Stimulated activated CD8-positive, alpha-beta memory T cell treated with anti-CD3 and anti-CD28 coated beads, Interleukin-7, amount 100 ng/mL, for 48 hours (primary cell): ENCODE measurements at places on chromosomes 7 and 10.
A peak's percentile ranks its signal among the peaks of the same experiment; 100 is the strongest.

- peak; percentile 25 for DNase-seq
Observed at GRCh38 chr10:79025199-79025832, 43.5 kb upstream of the ZMIZ1 start.

- no peak for DNase-seq
Observed at GRCh38 chr10:113528876-113529275, 24.0 kb upstream of the HABP2 start.

DNA sequence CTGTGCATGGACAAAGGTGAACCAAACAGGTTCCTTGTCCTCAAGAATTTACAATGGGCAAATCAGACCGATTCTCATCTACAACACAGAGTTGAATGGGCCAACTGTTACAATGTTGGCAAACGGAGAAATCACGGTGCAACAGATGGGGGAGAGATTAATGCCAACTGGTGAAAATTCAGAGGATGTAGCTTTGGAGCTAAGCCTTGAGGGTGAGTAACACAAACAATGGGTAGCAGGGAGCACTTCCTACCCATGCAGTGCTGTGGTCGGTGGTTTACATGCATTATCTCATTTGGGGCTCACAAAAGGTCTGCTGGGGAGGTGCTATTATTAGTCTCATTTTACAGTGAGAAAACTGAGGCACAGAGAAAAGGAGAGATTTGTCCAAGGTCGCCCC, 902 bp upstream of the NFE2L3 start:
- no peak for DNase-seq

GRCh38 chr10:115026056-115026745, 67.0 kb upstream of the ATRNL1 start:
- no peak for DNase-seq

DNA sequence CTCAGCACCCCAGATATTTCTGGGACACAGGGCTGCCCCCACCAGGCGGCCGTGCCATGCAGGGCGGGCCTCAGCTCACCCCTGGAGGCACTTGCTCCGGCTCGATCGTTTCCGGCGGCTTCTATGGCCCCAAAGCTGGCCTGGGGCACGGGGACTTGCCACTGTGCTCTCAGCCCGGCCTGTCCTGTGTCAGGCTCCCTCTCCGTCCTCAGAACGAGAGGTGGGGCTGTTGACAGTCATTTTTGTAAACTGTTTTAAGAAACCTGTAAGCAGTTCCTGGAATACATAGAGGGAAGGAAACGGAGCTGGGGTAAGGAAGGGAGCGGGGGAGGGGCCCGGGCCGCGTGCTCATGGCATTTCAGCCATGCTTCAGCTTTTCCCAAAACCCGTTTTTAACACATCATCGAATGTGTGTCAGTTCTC, 30.7 kb upstream of the PRKAR1B start:
- DNase-seq, result no peak

DNA sequence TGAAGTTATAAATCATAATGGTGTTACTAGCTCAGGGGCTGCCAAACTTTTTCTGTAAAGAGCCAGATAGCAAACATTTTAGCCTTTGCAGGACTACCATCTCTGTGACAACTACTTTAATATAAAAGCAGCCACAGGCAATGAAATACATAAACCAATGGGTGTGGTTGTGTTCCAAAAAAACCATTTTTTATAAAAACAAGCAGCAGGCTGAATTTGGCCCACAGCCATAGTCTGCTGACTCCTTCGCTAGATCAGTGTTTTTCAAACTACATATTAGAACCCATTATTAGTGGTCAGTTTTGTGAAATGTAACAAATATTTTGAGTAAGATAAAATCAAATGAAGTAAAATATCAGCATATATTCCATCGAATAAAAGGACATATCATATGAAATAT, 13.6 kb downstream of the GNG11 start:
- no peak for DNase-seq

- DNase-seq, result no peak
Observed at GRCh38 chr10:52332815-52333214, 18.7 kb downstream of the DKK1 start.

DNA sequence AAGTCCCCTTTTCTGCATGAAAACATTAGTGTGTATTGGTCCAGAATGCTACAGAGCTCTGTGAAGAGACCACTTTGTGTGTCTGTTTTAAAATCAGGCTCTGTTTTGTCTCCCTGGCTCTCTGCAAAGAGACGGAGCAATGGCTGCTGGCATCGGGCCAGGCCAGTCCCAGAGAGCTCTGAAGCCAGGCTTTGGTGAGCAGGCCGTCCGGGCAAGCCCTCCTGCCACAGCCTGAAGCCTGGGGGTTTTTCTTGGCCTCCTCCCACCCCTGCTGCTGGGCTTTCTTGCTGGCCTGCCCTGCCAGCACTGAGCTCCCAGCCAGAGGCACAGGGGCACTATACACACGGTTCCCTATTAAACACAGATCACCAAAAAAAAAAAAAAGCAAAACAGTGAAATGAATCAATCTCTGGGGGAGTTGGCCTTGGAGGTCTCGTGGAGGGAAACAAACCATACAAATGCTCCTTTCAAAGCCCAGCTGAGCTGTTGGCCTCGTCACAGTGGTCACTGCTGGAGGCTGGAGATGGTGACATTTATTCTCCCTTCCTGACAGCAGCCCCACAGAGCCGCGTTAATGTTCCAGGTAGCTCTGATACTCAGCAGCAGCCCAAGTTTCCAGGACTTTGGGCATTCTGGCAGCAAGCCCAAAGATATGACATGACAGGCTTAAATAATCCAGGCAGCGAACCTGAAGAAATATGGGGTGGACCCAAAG, 237.2 kb downstream of the TCF7L2 start:
- DNase-seq, result no peak

DNA sequence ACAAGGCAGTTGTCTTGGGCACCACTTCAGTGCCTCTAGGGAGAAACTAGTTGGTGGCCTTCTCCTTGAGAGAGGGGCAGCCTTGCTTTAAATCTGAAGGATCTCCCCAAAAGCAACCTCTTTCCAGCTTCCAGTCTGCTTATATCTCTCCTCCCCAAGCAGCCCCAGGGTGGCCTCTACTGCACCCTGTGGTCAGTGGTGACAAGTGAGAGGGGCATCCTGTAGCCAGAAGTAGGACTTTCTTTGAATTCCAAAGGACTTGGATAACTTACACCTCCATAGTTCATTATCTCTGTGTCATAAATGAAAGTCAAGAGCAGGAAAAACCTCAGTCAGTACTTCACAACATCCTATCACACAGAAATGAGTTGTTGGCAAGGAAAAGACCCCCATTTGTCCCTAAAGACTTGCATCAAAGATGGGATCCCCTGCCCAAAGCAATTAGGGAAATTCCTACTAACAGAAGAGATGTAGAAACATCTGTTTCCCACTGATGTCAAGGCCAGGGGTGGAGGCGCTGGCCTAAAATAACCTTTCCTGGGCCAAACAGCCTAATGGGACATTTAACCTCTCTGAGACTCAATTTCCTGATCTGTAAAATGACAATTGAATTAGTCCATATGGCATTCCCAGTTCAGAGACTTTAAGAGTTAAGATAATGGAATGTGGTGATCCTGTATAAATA, 44.0 kb upstream of the ANKRD1 start:
- no peak for DNase-seq

- no peak for DNase-seq
Observed at GRCh38 chr10:32105782-32106382, 49.7 kb upstream of the KIF5B start.

DNA sequence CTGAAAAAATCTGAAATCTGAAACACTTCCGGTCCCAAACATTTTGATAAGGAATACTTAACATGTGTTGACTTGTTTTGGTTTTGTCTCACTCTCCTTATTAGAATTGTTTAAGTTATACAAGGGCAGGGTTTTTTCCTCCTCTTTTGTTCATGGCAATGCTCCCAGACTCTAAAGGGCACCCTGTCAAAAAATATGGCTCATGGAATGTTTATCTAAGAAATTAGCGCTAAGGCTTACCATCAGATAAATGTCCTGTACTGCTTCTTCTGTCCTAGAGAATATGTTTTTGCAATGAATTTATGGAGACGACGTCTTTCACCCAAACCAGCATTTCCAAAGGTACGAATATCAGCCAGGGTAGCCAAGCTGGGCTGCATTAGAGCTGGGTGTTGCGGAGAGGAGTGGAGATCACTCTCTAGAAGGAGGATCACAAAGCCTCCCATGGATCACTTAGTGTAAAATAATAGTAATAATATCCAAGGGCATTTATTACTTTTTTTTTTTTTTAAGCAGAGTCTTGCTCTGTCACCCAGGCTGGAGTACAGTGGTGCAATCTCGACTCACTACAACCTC, 46.8 kb downstream of the ERLIN1 start:
- DNase-seq, result no peak

DNA sequence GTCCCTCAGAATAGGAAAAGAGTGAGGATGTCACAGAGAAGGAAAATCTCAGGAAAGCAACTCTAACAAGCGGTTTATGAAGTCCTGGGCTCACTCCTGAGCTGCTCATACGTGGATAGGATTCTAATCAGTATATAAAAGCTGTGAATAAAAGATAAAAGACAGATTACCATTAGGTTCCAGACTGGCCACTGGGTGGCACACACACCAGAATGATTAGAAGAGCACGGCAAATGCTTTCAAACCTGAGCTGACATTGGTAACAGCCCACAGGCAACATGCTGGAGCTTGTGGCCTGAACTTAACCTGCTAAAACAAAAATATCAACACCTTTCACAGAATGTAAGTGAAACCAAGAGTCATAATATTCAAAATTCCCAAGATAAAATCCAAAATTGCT, 370.8 kb downstream of the GRID1 start:
- DNase-seq, result no peak

GRCh38 chr7:69108097-69108496, 490.2 kb upstream of the AUTS2 start:
- no peak for DNase-seq

DNA sequence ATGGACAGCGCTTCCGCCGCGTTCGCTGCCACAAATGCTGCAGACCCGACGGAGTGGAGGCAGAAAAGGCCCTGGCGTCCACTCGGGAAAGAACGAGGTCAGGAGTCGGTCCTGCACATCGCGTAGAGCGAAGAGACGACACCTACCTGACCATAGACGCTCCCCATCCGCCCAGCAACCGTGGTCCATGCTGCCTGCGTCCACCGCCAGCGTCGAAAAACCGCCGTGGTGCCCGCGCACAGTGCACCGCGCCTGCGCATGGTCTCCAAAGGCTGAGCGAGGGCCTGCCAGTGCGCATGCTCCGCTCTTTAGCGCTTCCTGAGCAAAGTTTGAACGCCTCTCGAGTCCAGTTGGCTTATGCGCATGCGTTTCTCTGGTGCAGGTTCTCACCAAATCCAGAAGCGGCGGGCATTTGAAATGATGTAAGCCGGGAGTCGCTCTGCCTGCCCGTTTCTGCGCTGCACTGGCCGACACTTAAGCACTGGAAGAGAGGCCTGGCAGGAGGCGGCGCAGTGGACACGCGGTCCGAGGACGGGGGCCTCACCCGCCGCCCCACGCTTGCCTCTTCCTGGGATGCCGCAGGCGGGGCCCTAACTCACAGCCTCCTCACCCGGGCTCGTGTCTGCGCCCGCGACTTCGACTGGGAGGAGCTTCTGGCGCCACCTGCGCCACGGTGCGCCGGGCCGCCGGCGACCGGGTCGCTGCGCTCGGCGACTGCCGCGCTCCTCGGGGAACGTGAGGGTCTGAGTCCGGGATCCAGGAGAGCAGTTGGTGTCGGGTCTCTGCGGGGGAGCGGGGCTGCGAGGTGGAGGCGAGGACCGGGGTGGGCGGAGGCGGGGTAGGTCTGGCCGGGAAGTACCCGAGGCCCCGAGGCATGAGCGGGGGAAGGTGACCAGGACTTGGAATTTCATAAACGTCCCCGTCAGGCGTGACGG, at the start of gene FAM24B:
Gene FAM24B (minus strand): TSS at position 243 of the 935 bp plus-strand sequence. CDS start 29,066 bp downstream, outside the sequence.
- DNase-seq, result peak; percentile 95

GRCh38 chr10:112442063-112442462, 4.7 kb downstream of the ZDHHC6 start:
- no peak for DNase-seq

DNA sequence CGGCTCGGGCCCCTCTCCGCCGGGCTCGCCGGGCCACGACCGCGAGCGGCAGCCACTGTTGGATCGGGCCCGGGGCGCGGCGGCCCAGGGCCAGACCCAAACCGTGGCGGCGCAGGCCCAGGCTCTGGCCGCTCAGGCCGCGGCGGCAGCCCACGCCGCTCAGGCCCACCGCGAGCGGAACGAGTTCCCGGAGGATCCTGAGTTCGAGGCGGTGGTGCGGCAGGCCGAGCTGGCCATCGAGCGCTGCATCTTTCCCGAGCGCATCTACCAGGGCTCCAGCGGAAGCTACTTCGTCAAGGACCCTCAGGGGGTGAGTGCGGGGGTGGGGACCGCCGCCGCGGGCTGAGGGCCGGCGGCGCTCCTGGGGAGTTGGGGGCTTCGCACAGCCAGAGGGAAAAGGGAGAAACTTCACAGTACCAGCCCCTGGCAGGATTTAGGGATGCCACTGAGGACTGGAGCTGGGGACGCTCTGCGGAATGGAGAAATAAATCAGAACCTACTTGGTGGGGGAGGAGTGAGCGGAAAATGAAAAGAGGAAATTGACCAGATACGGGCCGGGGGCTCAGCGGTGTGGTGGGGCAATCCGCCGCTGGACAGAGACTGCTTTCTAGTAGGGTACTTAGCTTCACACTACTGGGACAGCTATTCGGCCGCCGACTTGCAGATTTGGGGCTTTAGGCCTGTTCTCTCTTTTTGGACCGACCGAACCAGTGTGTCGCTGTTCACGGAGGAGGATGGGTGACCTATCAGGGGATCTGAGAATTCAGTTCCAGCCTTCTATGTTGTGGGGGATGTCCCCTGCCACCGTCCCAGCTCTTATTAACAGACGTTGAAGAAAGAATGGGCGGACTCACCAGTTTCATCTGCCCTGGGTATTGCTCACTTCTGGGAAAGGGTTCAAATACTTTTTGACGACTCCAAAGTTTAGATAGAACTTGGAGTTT, 669 bp downstream of the PI4K2A start:
- peak; percentile 6 for DNase-seq

- DNase-seq, result no peak
Observed at GRCh38 chr10:102597131-102597991, 46.9 kb upstream of the TRIM8 start.

DNA sequence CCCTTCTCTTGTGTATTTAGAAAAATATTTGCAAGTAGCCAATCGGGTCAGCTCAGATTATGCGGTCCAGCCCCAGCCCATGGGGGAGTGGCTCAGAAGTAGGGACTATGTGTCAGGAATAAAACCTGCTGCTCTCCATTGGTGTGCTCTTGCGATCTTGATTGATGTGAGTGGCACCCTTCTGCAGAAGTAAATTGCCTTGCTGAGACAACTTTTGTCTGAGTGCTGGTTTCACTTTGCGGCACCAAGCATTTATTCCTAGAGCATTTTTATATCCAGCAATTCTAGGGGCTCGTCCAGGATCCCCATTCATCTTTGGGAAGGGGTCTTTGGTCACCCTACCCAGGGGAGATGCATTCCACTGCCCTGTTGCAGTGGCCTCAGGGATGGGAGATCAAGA, 26.1 kb upstream of the FAM221A start:
- DNase-seq, result no peak

- no peak for DNase-seq
Observed at GRCh38 chr7:93375603-93376002, 143.4 kb downstream of the VPS50 start.

- DNase-seq, result no peak
Observed at GRCh38 chr7:128859232-128860157, 3.2 kb upstream of the ATP6V1F start.
